Activated naive CD8-positive, alpha-beta T cell treated with anti-CD3 and anti-CD28 coated beads for 36 hours (primary cell): ENCODE measurements at places on chromosomes 12 and 14. TPM values are rescaled to one million over a fixed set of nuclear protein-coding genes. Genes with fewer than 3 reads are reported as not detected.

C14orf119 gene
- total RNA-seq = 57.0 TPM

CPNE6 gene
- not detected for total RNA-seq

RFLNA gene
- total RNA-seq = not detected

DNA sequence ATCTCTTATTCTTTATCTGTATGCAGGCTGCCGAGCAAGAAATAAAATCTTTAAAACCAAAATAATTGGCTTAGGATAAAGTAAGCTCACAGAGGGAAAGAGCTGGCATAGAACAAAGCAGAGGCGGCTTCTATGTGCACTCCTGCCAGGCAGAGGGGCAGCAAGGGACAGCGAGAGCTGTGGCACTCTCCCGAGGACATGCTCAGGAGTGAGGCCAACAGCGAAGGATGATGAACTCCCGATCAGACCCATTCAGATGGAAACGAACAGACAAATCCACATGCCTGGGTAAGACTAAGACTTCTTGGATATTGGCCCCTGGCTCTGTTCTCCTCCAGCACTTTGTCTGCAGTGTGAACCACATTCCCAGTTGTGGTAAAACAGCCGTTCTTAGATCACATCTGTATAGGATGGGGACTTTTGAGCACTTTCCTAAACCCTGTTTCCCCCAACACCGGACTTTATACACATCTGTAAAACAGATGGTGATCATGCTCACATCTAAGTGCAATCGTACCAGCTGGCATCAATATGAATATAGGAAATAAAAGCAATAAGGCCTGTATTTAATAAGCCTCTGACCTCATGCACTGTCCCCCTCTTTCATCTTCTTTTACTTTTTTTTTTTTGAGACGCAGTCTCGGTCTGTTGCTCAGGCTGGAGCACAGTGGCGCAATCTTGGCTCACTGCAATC lies 134.1 kb downstream of the PPM1H start:
- no peaks in the 10 kb centered on the region for H3K36me3 ChIP-seq
- peaks cover 3% of the 10 kb centered on the region for H3K4me1 ChIP-seq
- DNase-seq = no peak
- peaks cover 3% of the 10 kb centered on the region for H3K27me3 ChIP-seq
- no peak overlapping the region for H3K4me3 ChIP-seq

DNA sequence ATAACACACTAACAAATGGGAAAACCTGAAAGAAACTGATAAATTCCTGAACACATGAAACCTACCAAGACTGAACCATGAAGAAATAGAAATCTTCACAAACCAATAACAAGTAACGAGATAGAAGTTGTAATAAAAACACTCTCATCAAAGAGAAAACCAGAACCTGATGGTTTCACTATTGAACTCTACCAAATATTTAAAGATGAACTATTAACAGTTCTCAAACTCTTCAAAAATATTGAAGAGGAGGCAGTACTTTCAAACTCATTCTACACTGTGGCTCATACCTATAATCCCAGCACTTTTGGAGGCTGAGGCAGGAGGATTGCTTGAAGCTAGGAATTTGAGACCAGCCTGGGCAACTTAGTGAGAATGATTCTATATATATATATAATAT lies 48.4 kb upstream of the TMTC2 start:
- H3K36me3 ChIP-seq = no peaks in the 10 kb centered on the region
- no peak overlapping the region for H3K27ac ChIP-seq
- H3K4me3 ChIP-seq = no peak overlapping the region
- H3K27me3 ChIP-seq = peaks cover 5% of the 10 kb centered on the region

- H3K4me3 ChIP-seq = no peak overlapping the region
- H3K36me3 ChIP-seq = no peaks in the 10 kb centered on the region
- no peak overlapping the region for H3K27ac ChIP-seq
- H3K27me3 ChIP-seq = peaks cover 3% of the 10 kb centered on the region
- DNase-seq = no peak
Measured at GRCh38 chr14:99763527-99764221, 29.5 kb upstream of the EML1 start.

DNA sequence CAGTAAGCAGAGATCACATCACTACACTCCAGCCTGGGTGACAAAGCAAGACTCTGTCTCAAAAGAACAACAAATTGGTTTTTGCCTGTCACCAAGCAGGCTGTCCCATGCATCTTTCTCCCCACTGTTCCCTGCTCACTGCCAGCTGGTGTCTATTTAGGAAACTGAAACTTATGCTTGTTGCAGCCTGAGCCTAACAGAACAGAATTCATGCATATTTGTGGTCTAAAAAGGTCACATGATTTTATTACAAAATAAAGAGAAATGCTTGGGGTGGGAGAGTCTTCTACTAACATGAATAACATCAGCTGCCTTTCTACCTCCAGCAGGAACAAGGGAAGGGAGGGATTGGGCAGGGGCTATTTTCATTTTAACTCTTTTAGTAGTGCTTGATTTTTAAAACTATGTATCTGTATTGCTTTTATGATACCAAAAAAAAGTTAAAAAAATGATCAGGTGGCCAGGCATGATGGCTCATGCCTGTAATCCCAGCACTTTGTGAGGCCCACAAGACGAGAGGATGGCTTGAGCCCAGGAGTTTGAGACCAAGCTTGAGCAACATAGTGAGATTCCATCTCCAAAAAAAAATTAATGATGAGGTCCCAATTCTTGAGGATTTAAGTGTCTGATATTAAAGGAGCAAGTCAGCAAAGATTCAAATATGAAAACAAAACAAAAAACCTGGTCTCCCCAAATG lies 923 bp downstream of the STAT2 start:
- H3K36me3 ChIP-seq = peaks cover 7% of the 10 kb centered on the region
- peak overlapping the region; percentile 97 for H3K27ac ChIP-seq
- peaks cover 21% of the 10 kb centered on the region for H3K4me1 ChIP-seq
- H3K4me3 ChIP-seq = peak overlapping the region; percentile 94
- H3K27me3 ChIP-seq = no peaks in the 10 kb centered on the region

DNA sequence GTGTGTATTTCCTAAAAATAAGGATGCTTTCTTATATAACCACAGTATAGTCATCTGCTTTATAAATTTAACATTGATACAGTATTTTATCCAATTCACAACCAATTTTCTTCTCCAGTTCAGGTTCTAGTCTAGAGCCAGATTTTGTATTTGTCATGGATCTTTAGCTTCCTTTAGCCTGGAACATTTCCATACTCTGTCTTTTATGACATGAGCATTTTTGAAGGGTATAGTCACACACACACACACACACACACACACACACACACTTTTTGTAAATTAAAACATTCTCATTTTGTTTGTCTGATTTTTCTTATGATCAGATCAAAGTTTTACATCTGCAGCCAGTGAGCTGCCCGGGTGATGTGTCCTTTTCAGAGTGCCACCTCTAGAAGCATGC lies 25.4 kb downstream of the CGRRF1 start:
- H3K27ac ChIP-seq = no peak overlapping the region
- H3K4me3 ChIP-seq = no peak overlapping the region
- no peak for DNase-seq
- H3K4me1 ChIP-seq = peaks cover 4% of the 10 kb centered on the region
- H3K36me3 ChIP-seq = peaks cover 2% of the 10 kb centered on the region
- H3K27me3 ChIP-seq = no peaks in the 10 kb centered on the region

DNA sequence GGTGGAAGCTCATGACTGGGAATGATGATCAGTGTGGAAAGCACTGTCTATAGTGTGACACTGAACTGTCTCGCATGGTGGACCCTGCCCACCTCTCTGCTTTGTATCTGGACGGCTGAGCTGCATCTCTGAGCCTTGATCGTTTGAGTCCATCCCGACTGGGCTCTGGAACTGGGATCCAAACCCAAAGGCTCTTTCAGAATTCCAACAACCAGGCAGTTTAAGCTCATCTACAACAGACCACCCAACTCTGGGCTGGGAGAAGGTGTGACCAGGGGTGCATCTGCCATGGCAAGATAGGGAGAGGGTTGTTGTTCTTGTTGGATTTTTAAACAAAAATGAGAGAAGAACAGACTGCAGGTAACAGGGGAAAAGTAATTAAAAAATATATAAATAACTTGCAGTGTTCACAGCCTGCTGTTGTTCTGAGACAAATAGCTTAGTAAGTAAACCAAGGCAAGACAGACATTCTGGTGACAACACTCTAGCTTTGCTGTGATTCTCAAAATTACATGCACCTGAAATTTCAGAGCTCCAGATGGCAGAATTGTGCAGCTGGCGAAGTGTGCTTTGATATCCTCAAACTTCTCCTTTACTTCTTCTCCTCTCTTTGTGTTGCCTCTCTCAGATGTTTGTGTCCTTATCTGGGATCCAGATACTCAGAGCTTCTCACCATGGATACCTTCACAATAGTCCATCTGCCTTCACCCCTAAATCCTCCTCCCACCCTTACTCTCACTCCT lies 209.6 kb downstream of the EMP1 start:
- peaks cover 7% of the 10 kb centered on the region for H3K27me3 ChIP-seq
- H3K4me3 ChIP-seq = no peak overlapping the region
- no peak for DNase-seq
- H3K4me1 ChIP-seq = no peaks in the 10 kb centered on the region
- H3K36me3 ChIP-seq = no peaks in the 10 kb centered on the region
- no peak overlapping the region for H3K27ac ChIP-seq

- no peaks in the 10 kb centered on the region for H3K4me1 ChIP-seq
- H3K36me3 ChIP-seq = no peaks in the 10 kb centered on the region
- no peak overlapping the region for H3K27ac ChIP-seq
- no peak overlapping the region for H3K4me3 ChIP-seq
Measured at GRCh38 chr14:87170179-87170578, 822.8 kb downstream of the GALC start.
